NCI-H187 treated with DMSO at 0.1 percent for 48 hours (cell line): ENCODE measurements at places on chromosomes 1 and 21.

DNA sequence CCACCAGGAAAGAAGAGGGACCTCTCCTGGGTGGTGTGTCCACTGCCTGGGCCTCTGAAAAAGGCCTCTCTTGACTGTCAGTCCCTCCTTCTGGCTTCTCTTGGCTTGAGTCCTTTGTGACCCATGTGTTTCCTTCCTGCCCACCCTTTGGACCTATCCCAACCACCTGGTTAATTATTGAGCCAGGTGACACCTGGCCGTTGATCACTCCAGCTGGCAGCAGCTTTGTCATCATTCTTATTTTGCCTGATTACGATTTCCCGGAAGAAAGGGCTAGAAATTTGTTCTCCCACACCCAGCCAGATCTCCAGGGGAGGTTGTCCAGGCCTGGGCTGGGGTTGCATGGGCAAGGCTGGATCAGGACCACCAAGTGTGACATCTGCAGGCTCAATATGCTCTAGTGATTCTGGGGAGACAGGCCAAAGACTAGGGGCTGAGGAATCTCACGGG, 24.8 kb downstream of the CSF1 start:
- no peak for DNase-seq

- no peak for DNase-seq
These were observed 42.1 kb downstream of the LRRC8B start for GRCh38 chr1:89566761-89567174.

DNA sequence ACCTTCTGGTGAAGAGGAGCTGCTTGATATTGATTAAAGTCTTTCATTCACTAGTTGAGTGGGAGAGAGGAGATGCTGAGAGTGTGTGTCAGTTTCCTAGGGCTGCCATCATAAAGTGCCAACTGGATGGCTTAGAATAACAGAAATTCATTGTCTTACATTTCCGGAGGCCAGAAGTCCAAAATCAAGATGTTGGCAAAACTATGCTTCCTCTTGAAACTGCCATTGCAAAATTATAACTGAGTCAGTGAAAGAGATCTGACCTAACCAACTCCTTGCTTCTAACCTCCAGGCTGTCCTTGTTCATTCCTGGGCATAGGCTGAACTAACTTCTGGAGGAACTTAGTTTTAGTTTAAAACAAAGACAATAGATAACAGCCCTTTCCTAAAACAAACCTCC, 47.1 kb downstream of the PTGS2 start:
- DNase-seq = no peak

DNA sequence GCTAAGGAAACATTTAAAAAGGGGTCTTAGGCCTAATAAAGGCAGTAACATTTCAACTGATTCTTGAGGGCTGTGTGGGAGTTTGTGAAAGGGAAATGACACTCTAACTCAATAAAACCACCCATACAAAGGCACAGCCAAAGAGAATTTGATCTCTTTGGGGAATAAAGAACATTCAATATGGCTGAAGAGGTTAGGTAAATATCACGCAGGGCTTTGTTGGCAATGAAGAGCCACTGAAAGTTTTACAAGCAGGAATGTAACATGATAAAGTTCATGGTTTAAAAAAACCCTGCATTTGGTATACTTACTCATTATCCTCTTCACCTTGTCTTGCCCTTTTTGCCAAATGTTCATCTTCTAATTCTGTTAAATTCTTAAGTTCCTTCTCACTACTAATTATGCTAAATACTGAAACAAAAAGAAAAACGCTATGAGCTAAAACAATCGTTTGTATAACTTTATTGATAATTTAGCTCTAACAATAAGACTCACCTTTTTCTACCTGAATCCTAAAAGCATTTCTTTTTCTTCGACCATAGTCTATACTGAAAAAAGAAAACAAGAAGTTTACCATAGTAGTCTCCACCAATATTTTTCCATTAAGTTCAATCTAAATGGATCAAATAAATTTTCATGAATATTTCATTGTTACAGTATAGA, 12.5 kb downstream of the NVL start:
- DNase-seq = peak; percentile 48

DNA sequence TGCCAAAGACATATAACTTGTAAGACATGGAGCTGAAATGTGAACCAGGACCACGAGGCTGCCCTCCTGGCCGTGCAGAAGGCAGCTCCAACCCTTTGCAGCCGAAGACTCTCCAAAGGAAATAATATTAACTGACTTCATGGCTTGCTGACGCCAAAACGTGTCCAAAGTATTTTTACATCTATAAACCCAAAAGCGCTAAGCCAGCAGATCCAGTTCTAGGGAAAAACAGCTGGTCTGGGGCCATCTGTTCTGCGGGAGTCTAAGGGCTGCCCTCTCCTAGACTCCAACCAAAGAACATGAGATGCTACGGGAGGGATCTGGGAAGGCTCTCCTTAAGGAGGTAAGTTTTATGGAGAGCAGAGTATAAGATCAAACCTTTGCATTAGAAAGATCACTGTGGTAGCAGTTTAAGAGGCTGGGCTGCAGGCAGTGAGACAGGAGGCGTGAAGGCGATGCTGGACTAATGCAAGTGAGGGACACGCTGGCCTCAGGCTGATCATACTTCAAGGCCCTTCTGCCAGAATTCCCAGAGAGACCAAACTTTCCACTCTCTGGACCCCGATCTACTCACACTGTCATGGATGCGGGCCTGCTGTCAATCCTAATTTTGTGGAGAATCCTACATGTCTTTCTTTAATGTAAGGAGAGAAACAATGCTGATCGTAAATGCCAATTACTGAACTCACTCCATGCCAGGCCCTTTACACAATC, 1.2 kb downstream of the TMEM53 start:
- no peak for DNase-seq

- no peak for DNase-seq
These were observed 154.3 kb downstream of the GLUL start for GRCh38 chr1:182237329-182237728.

- no peak for DNase-seq
These were observed 4.8 kb downstream of the ATP1A1 start for GRCh38 chr1:116377541-116378529.

DNA sequence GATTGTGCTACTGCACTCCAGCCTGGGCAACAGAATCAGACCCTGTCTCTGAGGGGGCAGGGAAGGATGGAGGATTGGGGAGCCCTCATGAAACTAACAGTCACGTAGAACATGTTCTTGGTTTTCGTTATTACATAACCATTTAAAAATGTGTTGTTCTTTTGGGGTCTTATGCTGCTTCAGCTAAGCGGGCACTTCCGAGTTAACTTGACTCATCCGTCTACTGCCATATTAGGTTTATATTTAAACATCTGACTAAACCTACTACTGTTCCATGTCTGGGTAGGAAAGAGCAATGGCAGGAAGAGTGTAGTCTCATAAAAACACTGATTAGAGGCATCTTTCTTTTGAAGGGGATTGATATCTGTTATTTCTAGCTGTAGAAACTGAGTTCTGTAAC, 59.5 kb upstream of the BMP8A start:
- DNase-seq = no peak

GRCh38 chr1:160558660-160559380, 20.5 kb downstream of the CD84 start:
- no peak for DNase-seq

- DNase-seq = no peak
These were observed 18.9 kb downstream of the ZNF362 start for GRCh38 chr1:33275195-33275594.

GRCh38 chr21:31117128-31117916, 79.0 kb upstream of the KRTAP19-8 start:
- DNase-seq = no peak

- DNase-seq = no peak
These were observed 586 bp downstream of the COL24A1 start for GRCh38 chr1:86155807-86156565.

DNA sequence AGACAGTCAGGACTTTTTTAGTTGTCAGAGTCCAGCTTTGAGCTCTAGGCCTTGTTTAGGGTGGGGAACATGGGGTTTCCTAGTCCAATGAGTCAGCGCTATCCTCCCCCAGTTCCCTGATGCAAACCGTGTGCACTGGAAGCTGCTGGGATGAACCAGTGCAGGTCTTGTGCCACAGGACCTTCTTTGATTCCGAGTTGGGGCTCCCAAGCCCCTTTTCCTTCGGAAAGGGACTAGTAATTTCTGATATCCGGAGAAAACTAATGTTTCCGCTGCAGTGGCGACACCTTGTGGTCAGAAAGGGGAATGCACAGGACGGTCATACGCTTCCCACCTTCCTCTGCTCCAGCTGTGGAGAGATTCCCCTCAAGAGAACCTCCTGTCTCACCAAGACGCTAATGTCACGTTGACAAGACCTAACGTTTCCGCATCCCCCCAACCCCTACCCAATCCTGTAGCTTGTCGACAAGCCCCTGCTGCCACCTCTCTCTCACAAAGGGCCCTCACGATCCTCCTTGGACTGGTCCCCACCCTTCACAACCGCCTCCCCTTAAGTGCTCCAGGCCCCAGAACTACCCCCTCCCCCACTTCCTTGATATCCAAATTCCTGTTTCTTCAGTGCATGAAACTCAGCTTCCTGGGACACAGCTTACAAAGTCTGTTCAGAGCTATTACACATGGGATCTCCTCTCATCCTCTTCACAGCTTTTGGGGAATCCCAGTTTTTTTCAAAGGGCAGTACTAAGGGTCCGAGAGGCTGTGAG, 30.9 kb downstream of the GPA33 start:
- DNase-seq = peak; percentile 50

DNA sequence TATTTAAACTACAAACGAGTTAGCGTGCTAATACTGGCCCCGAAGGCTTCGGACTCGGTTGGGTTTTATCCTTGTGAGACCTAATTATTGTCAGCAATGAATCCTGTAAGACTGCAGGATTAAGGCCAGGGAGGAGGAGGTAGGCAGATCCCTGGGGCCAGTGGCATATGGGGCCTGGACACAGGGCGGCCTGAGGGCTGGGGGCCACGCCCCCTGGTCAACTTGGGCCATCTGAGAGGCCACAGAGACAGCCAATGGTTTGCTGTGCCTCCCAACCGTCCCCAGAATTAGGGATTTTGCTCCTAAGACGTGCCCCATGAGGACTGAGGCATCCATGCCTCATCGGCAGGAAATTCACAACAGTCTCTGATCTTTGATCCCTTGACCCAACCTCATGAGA, 31.1 kb upstream of the DISP3 start:
- DNase-seq = no peak

DNA sequence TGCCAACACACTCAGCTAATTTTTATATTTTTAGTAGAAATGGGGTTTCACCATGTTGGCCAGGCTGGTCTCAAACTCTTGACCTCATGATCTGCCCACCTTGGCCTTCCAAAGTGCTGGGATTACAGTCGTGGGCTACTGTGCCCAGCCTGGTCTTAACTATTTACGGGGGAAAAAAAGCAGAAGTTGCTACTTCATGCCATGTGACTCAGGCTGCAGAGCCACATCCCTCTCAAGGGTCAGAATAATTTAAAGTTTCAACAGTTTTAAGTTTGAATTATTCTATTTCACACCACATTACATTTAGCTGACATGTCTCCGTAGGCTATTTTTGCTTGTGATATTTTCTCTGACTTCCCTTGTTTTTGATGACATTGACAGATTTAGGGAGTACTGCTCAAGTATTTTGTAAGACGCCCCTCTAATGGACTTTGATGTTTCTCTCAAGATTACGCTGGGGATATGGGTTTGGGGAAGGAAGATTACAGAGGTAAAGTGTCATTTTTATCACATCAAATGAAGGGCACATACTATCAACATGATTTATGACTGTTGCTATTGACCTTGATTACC, 14.6 kb upstream of the AGBL4 start:
- no peak for DNase-seq

DNA sequence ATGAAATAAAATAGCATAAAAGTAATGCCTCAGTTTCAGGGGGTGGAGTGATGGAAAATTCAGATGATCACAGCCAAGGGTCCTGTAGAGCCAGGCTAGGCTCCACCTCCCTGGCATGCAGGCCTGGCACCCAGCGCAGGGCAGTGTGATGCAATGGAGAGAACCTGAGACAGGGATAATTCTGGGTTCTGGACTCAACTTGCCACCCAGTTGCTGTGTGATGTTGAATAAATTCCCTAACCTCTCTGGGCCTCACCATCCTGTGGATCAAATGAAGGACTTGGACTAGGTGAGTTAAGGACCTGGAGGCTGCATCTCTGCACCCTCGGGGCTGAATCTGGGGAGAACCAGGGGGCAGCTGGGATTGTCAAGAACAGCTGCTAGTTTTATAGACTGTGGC, 17.0 kb downstream of the PADI2 start:
- no peak for DNase-seq

DNA sequence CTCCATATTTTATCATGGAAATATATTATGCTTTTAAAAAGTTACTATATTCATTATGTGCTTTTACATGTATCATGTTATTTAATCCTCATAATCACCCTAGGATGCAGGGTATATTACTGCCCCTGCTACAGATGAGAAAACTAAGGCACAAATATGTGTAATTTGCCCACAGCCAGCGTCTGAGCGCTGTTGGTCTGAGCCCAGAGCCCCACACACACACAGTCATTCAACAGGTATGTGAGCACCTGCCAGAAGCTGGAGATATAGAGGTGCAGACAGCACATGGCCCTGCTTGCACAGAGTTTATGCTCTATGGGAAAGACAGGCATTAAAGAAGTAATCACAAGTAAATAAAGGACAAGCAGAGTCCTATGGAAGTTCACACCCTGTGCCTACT, 49.8 kb upstream of the SEC16B start:
- DNase-seq = no peak

DNA sequence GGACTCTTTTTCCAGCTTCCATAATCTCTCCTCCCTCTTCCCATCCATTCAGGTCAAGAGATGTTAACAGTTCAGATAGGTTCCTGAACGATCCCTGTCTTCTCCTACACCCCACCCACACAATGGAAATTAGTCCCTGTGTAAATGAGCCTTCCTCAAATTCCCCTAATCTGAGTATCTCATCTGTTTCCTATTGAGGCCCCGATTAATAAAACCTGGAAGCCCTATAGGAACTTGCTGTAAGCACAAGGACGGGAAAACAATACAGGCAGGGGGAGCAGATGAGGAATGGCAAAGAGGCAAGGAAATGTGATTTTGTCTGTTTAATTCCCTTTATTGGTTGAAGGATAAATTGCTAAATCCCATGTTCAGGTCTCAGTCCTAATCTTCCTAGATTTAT, 7.1 kb upstream of the GPX7 start:
- no peak for DNase-seq
